Hippocampal formation (tissue), 2 donors: ENCODE measurements at places on chromosomes 3 and 15.

DNA sequence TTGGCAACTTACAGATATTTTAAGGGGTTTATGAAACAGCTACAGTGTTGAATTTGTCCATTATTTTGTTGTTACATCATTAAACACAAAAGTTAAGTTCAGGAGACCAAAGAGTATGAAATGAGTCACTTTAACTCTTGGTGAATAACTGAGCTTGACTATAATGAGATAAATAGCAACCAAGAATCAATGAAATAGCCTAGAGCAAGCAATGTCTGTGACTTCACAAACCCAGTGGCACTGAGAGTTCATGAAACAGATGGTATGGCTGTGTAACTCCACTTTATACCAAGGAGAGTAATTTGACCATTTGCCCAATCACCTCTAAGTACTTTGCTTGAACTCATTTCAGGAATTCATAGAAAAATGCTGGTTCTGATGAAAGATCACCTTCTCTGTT is 169.6 kb upstream of the GADL1 start:
- DNase-seq: no peak

GRCh38 chr3:147760941-147761340 is 351.8 kb downstream of the ZIC1 start:
- DNase-seq: no peak

GRCh38 chr15:30925686-30926085 is 22.0 kb downstream of the FAN1 start:
- no peak for DNase-seq

DNA sequence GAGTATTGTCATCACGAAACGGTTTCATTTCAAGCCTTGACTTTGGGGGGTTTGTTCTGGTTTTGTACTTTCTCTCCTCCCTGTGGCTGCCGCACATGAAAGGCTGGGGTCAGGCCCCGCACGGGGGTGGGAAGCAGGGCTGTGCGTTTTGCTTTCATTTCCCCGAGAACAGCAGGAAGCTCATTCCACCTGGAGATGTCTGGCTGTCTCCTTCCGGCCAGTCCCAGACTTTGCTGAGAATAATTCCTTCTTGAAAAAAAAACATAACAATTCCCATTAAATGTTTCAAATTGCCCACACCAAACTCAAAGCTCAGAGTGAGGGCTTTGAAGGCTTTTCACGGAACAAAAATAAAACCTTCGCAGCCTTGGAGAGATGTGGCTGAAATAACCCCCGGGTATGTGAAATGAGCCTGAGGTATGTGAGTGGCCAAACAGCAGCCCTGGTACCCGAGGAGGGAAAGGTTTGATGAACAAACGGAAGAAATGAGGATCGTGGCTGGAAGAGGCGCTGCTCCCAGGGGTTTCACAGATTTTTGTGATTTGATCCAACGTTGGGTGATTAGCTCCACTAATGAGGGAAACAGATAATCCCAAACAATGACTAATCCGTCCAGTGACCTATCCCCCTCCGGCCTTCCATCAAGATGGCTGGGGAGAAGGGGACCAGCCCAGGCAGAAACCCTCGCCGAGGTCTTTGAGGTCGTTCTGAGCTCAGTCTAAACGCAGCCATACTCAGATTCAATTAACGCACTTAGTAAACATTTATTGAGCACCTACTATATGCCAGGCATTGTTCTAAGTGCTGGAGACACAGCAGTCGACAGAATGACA is 126.9 kb upstream of the MEF2A start:
- no peak for DNase-seq

DNA sequence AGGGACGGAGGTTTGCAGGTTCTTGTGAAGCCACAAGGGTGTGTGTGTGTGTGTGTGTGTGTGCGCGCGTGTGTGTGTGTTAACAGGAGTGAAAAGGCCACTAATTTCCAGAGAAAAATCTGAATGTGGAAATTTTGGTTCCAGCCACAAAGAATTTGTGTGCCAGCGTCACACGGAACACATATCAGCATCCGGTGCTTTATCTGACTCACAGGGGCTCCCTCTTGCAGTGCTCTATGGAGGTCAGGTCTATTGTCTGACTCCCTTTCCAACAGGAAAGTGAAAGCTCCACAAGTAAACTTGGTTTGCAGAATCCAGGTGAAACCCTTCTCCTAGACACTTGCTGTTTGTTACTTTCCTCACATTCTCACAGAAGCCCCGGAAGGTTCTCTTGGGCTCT is 6.2 kb downstream of the CLDN11 start:
- DNase-seq: no peak

GRCh38 chr3:71786551-71786950 is 1.6 kb upstream of the PROK2 start:
- no peak for DNase-seq

GRCh38 chr15:67859331-67859946 is 19.6 kb upstream of the RNU6-1 start:
- DNase-seq: no peak
